Activated B cell treated with CpG ODN at 0.5 μM for 24 hours (primary cell): ENCODE measurements at places on chromosomes 12 and 14. TPM values are rescaled to one million over a fixed set of nuclear protein-coding genes. Genes with fewer than 3 reads are reported as not detected.

- no peak for DNase-seq
Measured at GRCh38 chr12:1290716-1291115, 299.7 kb downstream of the ERC1 start.

DNA sequence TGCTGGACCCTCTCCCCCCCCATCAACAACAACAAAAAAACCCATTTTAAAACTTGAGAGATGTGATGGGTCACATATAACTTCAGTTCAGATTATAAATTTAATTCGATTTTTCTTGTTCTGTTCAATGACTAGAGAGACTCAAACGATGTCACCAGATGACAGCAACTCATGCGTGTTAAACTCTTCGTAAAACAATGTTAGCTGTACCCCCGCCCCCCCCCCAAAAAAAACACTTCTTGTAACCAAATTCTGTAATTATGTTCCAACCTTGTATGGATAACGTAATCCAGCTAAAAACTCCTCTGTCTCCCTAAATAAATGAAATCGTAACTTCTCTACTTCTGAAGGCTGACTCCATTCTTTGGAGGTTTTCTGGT, 614 bp upstream of the NACA start:
- no peak for DNase-seq

- no peak for DNase-seq
Measured at GRCh38 chr12:95642583-95642982, 91.3 kb upstream of the USP44 start.

DNA sequence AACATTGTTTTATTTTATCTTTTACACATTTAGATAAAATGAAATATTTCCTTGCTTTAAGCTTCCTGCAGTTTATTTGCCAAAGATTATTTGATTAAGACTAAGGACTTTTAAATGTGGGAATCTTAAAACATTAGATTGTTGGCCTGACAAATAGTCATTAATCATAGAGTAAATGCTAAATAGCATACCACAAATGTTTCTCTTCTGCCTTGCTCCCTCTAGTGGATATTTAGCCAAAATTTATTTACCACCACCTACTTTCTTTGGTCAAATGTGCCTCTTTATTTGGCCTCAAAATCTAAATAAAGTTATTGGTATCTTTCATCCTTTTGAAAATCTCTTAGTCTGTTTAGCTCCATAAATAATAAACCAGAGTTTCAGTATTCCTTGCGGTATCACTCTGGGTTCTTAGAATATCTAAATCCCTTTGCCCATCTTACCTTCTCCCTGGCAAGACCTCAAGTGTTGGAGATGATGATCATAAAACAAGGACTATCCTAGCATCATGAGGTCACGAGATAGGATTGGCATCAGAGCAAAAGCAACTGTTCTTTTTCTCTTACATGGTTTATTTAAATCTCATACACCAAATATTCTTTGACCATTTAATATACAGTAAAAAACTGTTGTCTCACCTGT, 150.6 kb upstream of the AEBP2 start:
- DNase-seq, result no peak

DNA sequence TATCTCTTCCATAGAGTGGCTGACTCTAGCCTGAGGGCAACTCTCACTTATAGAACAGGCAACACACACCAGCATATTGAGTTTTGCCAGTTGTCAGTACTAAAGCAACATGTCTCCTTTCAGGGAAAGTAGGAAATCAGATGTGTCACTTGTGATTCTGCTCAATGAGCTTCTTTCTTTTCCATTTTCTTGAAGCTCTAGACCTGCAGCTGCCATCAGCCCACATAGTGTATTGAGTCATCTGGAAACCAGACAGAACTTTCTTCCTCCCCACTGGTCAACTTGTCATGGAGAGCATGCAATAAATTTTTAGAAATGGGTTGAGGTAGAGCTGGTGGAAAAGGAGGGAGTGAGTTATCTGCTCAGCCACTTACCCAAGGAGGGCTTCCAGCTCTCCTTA, 209.0 kb upstream of the PLEKHG7 start:
- no peak for DNase-seq

- DNase-seq, result no peak
Measured at GRCh38 chr12:59453475-59453874, 142.4 kb upstream of the SLC16A7 start.

The SLC7A8 gene
- total RNA-seq, result 0.76 and 1.8 TPM in 2 replicates

- DNase-seq, result no peak
Measured at GRCh38 chr12:111451649-111452129, 46.0 kb downstream of the SH2B3 start.

DNA sequence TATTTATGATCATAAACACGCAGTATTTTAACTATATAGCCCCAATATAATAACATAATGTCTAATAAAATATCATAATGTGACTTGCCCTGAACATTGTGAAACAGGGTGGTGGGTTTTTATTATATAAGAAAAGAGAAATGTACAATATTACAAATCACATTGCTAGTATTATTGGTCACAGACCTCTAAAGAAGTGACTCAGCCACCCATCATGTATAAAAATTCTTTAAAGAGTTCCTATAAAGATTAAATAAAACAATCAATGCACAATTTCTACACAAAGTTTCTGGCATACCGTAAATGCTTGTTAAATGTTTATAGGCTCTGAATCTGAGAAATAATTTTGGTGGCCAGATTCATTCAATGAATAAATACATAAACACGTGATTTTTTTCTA, 28.9 kb downstream of the ABCC9 start:
- DNase-seq, result no peak

DNA sequence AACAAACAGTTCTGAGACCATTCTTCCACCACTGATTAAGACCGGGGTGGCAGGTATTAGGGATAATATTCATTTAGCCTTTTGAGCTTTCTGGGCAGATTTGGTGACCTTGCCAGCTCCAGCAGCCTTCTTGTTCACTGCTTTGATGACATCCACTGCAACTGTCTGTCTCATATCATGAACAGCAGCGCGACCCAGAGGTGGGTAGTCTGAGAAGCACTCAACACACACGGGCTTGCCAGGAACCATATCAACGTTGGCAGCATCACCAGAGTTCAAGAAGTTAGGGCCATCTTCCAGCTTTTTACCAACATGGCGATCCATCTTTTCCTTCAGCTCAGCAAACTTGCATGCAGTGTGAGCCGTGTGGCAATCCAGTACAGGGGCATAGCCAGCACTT, 16.9 kb downstream of the AEBP2 start:
- DNase-seq, result no peak

GRCh38 chr12:34033628-34034296, 11.5 kb downstream of the ALG10 start:
- no peak for DNase-seq

The SLC17A8 gene
- not detected in 2 replicates for total RNA-seq

- no peak for DNase-seq
Measured at GRCh38 chr12:31210541-31210940, 115.4 kb downstream of the SINHCAF start.
